ENCODE measurements at places on chromosomes 3 and 15. TPM values are rescaled to one million over a fixed set of nuclear protein-coding genes. Genes with fewer than 3 reads are reported as not detected.

Gene FGD5
- 25.4 TPM for total RNA-seq

Gene C3orf85
- total RNA-seq: not detected

Gene NTRK3
- total RNA-seq: 4.5 TPM

Gene PLA2G4E
- total RNA-seq: 0.12 TPM

Gene TMEM207
- not detected for total RNA-seq

Gene NR2E3
- total RNA-seq: 0.76 TPM

Gene EPHA3
- total RNA-seq: 6.2 TPM

Gene IFT80
- 27.9 TPM for total RNA-seq

DNA sequence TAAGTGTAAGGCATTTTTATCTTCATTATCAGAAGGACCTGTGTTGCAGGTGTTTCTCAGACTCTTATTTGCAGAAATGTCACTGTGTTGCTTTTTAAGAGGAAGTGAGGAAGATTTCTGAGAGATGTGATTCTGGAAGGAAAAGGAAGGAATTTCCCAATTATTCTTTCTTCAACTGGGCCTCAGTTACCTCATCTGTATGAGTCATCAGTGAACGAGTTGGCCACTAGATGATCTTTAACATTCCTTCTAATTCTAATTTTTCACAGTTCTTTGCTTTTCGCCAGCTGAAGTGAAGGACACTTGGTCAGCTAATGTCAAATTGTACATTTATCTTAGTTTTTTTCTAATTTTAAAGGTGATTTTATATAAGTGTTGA, 28.9 kb downstream of the CLEC3B start:
- peaks cover 59% of the 10 kb centered on the region for H3K4me1 ChIP-seq
- no peak overlapping the region for H3K4me3 ChIP-seq
- H3K27ac ChIP-seq: peak overlapping the region; percentile 77
- no peaks in the 10 kb centered on the region for H3K36me3 ChIP-seq

GRCh38 chr15:74127954-74128784, 2.2 kb upstream of the ISLR2 start:
- H3K36me3 ChIP-seq: no peaks in the 10 kb centered on the region
- peaks cover 98% of the 10 kb centered on the region for H3K27me3 ChIP-seq
- peak; percentile 62 for DNase-seq

- H3K27ac ChIP-seq: no peak overlapping the region
- no peaks in the 10 kb centered on the region for H3K36me3 ChIP-seq
- H3K27me3 ChIP-seq: no peaks in the 10 kb centered on the region
- no peak overlapping the region for H3K4me3 ChIP-seq
Observed at GRCh38 chr15:81419332-81419943, 45.4 kb upstream of the TMC3 start.

GRCh38 chr3:195085356-195086130, 185.4 kb downstream of the XXYLT1 start:
- no peaks in the 10 kb centered on the region for H3K27me3 ChIP-seq
- H3K36me3 ChIP-seq: no peaks in the 10 kb centered on the region
- DNase-seq: no peak
- H3K4me3 ChIP-seq: no peak overlapping the region
- no peak overlapping the region for H3K27ac ChIP-seq

DNA sequence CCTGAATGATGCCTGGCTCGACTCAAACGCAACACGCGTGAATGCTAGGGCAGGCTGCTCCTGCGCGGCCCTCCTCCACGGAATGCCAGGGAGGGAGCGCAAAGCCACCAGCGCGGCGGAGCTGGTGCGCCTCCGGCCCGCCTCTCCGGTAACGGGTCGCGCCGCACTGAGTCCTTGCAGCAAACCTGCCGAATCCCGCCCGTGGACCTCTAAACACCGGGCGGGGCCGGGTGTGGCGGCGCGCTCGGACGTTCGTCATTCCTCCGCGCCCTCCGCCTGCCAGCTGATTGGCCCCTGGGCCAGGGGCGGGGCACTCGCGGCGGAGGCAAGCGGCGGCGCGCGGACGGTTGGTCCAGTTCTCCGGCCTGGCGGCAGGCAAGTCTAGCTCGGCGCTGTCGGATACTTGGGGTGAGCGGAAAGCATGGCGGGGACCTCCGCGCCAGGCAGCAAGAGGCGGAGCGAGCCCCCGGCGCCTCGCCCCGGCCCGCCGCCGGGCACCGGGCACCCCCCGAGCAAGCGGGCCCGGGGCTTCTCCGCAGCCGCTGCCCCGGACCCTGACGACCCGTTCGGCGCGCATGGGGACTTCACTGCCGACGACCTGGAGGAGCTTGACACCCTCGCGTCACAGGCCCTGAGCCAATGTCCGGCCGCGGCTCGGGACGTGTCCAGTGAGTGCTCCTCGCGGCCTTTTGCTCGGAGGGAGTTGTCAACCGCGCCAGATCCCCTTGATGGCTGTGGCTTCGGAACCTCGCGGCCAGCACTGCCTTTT, at the start of gene ATRIP:
Gene ATRIP, plus strand, starts transcription at position 313 of the 769 bp plus-strand sequence. Its CDS starts 109 bp downstream, at position 422.
- H3K27me3 ChIP-seq: no peaks in the 10 kb centered on the region
- H3K4me1 ChIP-seq: peaks cover 10% of the 10 kb centered on the region
- DNase-seq: peak; percentile 90
- H3K36me3 ChIP-seq: no peaks in the 10 kb centered on the region
- peak within 1 kb of the TSS; percentile 91 for H3K4me3 ChIP-seq
- H3K27ac ChIP-seq: peak within 1 kb of the TSS; percentile 88

DNA sequence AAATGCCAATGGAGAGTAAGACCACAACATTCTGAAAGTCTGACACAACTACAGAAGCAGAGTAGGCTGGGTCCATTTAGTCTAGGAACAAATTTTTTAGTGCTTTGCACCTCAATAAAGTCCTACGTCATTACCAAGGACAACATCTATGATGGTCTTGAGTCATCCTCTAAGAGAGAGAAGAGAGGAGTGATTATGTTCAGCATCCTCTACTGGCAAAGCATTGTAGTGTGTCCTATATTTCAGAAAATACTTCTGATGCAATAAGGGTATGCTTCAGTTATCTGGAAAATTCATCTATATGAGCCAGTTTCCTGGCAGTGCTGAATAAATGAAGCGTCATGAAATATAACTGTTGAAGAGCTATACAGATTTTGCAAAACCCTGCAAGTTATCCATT, 95.6 kb downstream of the P2RY1 start:
- no peak for DNase-seq
- no peaks in the 10 kb centered on the region for H3K4me1 ChIP-seq
- no peak overlapping the region for H3K4me3 ChIP-seq
- no peaks in the 10 kb centered on the region for H3K36me3 ChIP-seq
- H3K27me3 ChIP-seq: no peaks in the 10 kb centered on the region
- H3K27ac ChIP-seq: no peak overlapping the region

DNA sequence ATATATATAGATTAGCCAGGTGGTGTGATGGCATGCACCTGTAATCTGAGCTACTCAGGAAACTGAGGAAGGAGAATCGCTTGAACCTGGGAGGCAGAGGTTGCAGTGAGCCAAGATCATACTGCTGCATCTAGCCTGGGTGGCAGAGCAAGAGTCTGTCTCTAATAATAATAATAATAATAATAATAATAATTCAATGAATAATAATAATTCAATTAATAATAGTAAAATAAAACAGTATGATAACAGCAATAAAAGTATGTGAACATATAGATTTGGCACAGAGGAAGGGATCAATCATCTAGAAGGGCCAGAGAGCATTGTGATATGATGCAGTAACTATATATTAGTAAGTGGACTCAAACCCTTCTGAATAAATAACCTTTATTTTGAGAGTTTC, 314.5 kb upstream of the COL8A1 start:
- no peak overlapping the region for H3K27ac ChIP-seq
- no peaks in the 10 kb centered on the region for H3K27me3 ChIP-seq
- no peak for DNase-seq
- no peaks in the 10 kb centered on the region for H3K36me3 ChIP-seq

GRCh38 chr3:192879346-192880031, 38.2 kb downstream of the MB21D2 start:
- no peaks in the 10 kb centered on the region for H3K36me3 ChIP-seq
- H3K4me3 ChIP-seq: no peak overlapping the region
- no peak for DNase-seq
- H3K27ac ChIP-seq: no peak overlapping the region
- no peaks in the 10 kb centered on the region for H3K27me3 ChIP-seq

DNA sequence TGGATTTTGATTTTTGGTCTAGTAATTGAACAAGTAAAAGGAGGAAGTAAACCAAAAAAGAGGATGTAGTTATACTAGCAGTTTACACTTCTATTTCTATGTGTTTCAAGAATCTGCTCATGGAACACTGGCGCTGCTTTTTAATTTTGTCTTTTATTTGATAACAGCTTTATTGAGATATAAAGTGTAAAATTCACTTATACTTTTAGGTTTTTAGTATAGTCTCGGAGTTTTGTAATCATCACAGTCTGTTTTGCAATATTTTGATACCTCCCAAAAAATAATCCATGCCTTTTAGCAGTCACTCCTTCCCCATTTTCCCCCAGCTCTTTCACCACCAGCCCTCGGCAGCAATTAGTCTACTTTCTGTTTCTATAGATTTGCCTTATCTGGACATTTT, 18.0 kb downstream of the UBE2E2 start:
- no peaks in the 10 kb centered on the region for H3K27me3 ChIP-seq
- no peak overlapping the region for H3K27ac ChIP-seq
- no peak overlapping the region for H3K4me3 ChIP-seq
- DNase-seq: no peak
- no peaks in the 10 kb centered on the region for H3K4me1 ChIP-seq

DNA sequence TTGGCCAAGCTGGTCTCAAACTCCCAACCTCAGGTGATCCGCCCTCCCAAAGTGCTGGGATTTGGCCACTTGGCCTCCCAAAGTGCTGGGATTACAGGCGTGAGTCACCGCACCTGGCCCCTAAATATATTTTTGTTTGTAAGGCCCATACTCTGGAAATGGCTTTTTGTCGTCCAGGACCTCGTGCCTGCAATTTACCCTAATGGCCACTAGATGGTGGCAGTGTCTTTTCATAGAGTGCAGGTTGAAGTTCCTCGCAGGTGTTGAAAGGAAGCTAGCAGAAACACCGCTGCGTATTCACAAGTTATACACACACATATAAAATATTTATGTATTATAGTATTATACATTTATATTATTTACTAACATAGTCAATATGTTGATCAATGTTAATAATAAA, 97.2 kb downstream of the LRTM1 start:
- H3K4me3 ChIP-seq: no peak overlapping the region
- no peaks in the 10 kb centered on the region for H3K36me3 ChIP-seq
- no peaks in the 10 kb centered on the region for H3K27me3 ChIP-seq
- no peak for DNase-seq
- H3K27ac ChIP-seq: no peak overlapping the region
- H3K4me1 ChIP-seq: no peaks in the 10 kb centered on the region

- no peak overlapping the region for H3K27ac ChIP-seq
- H3K36me3 ChIP-seq: no peaks in the 10 kb centered on the region
- no peak for DNase-seq
- peaks cover 11% of the 10 kb centered on the region for H3K4me1 ChIP-seq
Observed at GRCh38 chr15:81341351-81341750, 17.4 kb upstream of the STARD5 start.

GRCh38 chr3:128366652-128367051, 100.0 kb downstream of the DNAJB8 start:
- peaks cover 4% of the 10 kb centered on the region for H3K36me3 ChIP-seq
- no peaks in the 10 kb centered on the region for H3K4me1 ChIP-seq
- DNase-seq: no peak
- no peak overlapping the region for H3K4me3 ChIP-seq

- no peak for DNase-seq
- H3K36me3 ChIP-seq: no peaks in the 10 kb centered on the region
- peak overlapping the region; percentile 13 for H3K27ac ChIP-seq
Observed at GRCh38 chr3:185283374-185283935, 29.6 kb upstream of the EHHADH start.

DNA sequence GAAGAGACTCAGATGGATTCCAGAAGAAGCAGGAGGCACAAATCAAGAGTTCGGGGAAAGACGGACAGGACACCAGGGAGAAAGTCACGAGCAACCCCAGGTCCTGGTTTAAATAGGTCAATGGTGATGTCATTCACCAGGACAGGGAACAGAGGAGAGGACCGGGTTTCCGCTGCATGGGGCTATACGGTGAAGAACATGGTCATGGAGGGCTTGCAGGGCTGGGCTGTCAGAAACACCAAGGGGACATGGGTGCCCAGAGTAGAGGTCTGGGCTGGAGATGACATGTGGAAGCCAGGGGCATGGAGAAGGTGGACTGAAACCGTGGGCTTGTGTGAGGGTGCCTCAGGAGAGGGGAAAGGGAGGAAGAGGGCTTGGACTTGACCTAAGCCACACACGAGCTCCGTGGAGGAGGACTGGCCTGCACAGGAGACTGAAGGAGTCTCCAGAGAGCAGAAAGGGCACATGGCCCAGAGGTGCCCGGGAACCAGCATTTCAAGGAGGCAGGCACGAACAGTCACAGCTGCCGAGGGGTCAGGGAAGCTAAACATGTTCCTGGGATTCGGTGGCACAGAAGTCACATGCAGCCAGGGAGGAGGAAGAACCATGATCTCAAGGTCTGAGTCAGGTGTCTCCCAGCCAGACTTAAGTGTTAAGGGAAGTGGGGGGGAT, 54.2 kb upstream of the RPL32 start:
- H3K27ac ChIP-seq: no peak overlapping the region
- no peaks in the 10 kb centered on the region for H3K27me3 ChIP-seq
- DNase-seq: no peak
- peaks cover 19% of the 10 kb centered on the region for H3K4me1 ChIP-seq

DNA sequence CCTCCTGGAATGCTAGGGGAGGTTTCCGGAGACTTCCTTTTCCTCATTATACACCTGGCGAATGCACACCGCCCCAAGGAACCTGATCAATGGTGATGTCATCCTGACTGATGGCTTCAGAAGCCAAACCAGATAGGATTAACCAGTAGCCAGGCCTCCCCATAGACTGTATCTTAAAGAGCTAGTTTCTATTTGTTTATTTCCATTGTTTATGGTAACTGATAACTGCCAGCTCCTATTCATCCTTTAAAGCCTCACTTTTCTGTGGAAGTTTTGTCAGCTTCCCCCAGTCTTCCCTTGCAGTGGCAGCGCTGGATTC, at the start of gene MKRN2OS:
Gene MKRN2OS, minus strand, starts transcription at position 27 of the 319 bp plus-strand sequence. CDS start 35 bp downstream, outside the sequence.
- H3K4me3 ChIP-seq: peak within 1 kb of the TSS; percentile 3
- no peaks in the 10 kb centered on the region for H3K4me1 ChIP-seq
- no peak for DNase-seq

GRCh38 chr3:53114412-53115074, 15.7 kb downstream of the RFT1 start:
- peaks cover 38% of the 10 kb centered on the region for H3K4me1 ChIP-seq
- peak overlapping the region; percentile 81 for H3K27ac ChIP-seq
- H3K4me3 ChIP-seq: no peak overlapping the region
- no peaks in the 10 kb centered on the region for H3K27me3 ChIP-seq
- no peak for DNase-seq

GRCh38 chr3:155225417-155225816, 68.1 kb downstream of the STRIT1 start:
- H3K27ac ChIP-seq: no peak overlapping the region
- H3K36me3 ChIP-seq: no peaks in the 10 kb centered on the region
- no peaks in the 10 kb centered on the region for H3K4me1 ChIP-seq
- no peak overlapping the region for H3K4me3 ChIP-seq

GRCh38 chr15:52787123-52787503, 3.0 kb downstream of the ONECUT1 start:
- peaks cover 100% of the 10 kb centered on the region for H3K27me3 ChIP-seq
- no peak overlapping the region for H3K4me3 ChIP-seq
- DNase-seq: peak; percentile 51
- H3K36me3 ChIP-seq: no peaks in the 10 kb centered on the region
- H3K4me1 ChIP-seq: peaks cover 41% of the 10 kb centered on the region

- H3K4me1 ChIP-seq: peaks cover 18% of the 10 kb centered on the region
- no peak for DNase-seq
- H3K27me3 ChIP-seq: peaks cover 61% of the 10 kb centered on the region
- H3K27ac ChIP-seq: peak overlapping the region; percentile 67
- H3K36me3 ChIP-seq: peaks cover 10% of the 10 kb centered on the region
- peak overlapping the region; percentile 60 for H3K4me3 ChIP-seq
Observed at GRCh38 chr3:126355251-126355650, 2.0 kb downstream of the KLF15 start.

GRCh38 chr3:94303897-94304296, 241.0 kb downstream of the NSUN3 start:
- no peaks in the 10 kb centered on the region for H3K27me3 ChIP-seq
- no peak overlapping the region for H3K4me3 ChIP-seq
- no peaks in the 10 kb centered on the region for H3K4me1 ChIP-seq
- no peaks in the 10 kb centered on the region for H3K36me3 ChIP-seq

All from left lung (tissue), 14 donors.